NCI-H526 (cell line): ENCODE measurements at places on chromosomes 4 and X.
A peak's percentile ranks its signal among the peaks of the same experiment; 100 is the strongest.

DNA sequence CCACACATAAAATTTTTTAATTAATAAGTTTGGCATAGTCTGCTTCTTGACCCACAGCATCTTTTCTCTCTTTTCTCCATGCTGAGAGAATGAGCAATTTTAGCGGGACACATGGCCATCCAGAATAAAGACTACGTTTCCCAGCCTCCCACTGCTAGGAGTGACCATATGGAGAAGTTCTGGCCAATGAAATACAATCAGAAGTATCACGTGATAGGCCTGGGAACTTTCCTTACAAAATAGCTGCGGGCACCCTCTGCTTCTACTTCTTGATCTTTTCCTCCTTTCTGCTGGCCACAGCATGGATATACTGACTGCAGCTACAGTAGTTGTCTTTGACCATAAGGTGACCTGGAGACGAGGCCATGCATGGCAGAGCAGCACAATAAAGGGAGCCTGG lies 348.0 kb downstream of the BCOR start:
- no peak for DNase-seq

DNA sequence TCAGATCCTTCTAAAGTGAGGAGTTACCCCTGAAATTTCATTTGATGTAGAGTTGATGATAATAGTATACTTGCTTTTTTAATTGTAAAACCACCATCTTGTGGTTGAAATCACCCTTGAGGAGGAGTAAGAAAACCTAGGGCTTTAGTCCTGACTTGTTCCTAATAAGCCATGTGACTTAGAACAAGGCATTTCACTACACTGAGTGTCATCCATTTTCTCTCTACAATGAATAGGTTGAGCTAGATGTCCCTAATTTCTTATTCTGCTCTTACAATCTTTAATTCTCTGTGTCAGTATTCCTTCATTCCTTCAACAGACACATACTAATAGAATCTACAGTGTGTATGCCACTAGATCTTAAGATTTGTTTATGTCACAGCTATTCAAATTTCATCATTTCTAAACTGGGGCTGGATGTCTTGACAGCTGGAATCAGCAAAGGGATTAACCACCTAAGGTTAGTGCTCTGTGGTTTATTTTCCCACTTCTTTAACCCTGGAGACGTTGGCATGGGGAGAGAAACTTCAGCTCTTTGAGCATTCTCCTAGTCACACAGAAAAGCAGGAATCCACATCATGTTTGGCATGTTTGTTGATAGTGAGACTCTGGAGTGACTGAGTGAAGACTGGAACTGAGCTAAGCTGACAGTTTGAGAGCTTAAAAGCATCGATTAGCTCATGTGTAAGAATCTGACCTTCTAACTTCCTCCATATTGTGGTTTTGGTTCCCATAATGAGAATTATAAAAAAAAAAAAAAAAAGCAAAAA lies 246.3 kb downstream of the NDST4 start:
- no peak for DNase-seq

- no peak for DNase-seq
Measured at GRCh38 chrX:19674041-19674789, 158.9 kb upstream of the MAP3K15 start.

- DNase-seq = no peak
Measured at GRCh38 chr4:31375936-31376335, 655.8 kb downstream of the PCDH7 start.

- no peak for DNase-seq
Measured at GRCh38 chrX:97751735-97752134, 868.0 kb downstream of the RPA4 start.

DNA sequence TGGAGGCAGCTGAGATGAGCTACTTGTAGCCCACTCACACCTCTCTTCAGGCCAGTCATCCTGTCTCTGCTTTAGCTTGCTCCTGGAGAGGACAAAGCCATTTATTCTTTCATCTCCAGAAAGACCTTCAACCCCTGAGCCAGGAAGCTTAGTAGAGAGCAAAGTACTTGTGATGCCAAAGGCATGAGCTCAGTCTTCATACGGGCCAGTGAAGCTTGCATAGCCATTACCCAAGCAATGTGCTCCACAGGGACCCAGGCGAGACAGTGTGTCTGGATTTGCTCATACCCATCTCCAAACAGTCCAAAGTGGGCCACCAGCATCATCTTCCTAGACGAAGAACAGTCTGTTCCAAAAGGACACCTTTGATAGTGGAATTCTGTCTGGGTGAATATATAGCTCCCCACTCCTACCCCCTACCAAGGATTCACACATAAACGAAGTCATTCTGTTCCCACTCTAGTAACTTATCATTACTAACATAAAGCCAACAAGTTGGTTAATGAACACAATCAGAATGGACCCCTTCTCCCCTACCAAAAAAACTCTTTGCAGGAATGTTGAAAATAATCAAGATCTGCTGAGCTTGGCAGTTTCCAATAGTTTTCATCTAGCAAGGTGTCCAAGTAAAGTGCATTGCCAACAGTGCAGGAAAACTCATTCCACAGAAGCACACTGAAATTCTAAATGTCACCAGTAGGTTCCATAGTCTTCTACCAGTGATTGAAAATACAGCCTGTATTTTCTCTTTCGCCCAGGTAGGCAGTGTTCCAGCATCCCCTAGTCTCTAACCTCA lies 6.7 kb downstream of the TNMD start:
- no peak for DNase-seq

GRCh38 chr4:135718019-135718418 lies 1516.4 kb upstream of the PABPC4L start:
- DNase-seq = no peak

DNA sequence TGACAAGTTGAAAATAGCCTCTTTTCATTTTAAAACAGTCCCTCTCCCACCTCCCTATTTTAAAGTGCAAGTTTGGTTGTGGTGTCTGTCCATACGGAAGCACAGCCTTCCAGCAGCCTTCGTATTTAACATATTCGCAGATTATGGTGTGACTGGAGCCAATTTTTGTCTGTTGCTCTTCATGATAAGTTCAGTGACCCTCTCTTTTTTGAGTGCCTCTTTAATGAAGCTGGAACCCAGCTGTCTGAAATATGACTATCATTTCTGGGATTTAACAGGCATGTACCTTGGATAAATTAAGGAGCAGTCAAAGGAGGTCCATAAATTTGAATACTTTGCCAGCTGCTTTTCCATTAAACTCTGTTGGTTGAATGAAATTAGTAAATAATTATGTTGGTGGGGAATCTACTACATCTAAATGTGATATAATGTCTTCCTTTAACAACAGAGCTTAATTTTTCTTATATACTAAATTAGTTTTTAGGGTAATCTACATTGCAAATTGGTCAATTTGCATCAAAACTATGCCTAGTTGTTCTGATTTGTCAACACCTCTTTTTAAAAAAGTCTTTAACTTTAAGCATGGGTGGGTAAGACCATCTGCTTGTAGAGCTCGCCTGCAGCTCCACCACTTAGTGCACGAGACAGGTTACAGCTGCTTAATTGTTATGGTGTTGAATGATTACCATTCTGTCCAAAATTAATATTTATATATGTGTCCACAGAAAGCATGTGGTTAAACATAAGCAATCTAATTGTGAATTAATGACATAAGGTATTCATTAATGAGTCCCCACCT lies 216.6 kb downstream of the DCTD start:
- DNase-seq = no peak

DNA sequence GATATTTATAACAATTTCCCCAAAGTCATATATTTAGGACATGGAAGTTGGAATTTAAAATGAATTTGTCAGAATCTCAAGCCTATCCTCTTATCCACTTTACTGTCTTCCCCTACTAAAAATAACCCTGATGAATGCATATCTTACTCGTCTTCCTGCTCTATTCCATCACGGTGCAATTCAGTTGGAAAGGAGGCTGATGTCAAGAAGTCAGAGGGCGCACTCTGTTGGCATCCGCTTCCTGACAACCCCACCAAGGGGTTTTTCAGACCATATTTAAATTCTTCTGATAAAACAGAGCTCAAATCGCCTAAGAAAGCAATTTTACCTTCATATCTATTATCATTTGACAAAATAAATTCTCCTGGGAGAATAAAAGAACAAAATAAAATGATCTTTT lies 233.5 kb downstream of the ARHGAP24 start:
- DNase-seq = no peak

DNA sequence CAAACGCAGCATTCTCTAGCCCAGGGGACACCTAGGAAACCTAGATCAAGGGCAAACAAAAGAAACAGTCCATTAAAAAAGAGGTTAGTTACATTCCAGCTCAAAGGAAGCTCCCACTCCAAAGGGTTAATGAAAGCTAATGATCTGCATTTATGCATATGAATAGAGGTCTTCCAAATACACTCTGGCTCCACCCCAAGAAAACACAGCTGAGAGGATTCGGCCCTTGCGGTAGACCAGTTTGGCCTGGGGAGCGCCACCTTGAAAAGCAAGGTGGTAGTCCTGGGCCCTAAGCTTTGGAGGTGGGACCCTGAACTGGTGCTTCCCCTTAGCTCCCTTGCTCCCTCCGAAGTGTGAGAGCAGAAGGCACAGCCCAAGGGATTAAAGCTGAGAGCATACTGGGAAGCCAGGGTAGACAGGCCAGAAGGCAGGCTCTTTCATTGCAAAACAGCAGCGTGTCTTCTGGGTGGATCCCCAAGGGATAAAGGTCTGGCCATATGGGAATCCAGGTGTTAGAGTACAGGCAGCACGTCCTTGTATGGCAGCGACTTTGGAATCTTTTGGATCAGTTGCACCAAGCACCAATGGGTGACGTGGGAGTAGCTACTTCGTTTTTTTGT lies 3.7 kb downstream of the GABRQ start:
- no peak for DNase-seq

DNA sequence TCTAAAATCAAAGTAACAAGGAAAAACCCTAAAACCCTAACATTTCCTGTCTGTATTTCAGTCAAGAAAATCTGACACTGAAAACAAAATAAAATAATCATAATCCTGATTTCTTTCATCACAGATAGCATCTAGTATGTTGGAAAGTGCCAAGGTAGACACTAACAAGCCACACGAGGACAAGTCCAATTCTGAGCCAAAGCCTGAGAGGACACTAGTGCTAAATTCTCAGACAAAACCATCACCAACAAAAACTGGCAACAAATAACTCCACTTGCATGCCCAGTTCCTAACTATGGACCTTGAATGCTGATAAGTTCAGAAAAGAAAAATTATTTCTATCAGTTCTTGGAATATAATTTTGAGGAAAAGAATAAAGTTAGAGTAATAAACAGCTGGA lies 113.7 kb downstream of the MANBA start:
- DNase-seq = no peak

- no peak for DNase-seq
Measured at GRCh38 chrX:97234471-97235081, 350.9 kb downstream of the RPA4 start.

- no peak for DNase-seq
Measured at GRCh38 chrX:41313419-41313818, 20.5 kb upstream of the DDX3X start.

DNA sequence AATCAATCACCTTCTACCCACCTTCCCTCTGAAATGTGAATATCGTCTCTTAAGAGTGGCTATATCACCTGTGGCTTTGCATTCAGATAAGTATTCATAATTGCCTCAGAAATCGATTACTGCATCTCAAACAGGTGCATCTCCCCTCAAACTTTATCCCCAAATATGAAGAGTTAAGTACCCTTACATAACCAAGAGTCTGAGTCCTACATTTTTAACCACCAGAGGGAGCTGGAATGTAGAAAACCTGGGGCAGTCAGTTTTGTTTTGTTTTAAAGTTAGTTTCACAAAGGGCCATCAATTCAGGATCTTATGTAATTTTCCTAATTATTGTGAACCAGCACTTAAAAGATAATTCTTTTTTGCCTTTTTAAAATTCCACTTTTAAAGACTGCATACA lies 5.7 kb downstream of the TCEANC start:
- DNase-seq = peak; percentile 72

DNA sequence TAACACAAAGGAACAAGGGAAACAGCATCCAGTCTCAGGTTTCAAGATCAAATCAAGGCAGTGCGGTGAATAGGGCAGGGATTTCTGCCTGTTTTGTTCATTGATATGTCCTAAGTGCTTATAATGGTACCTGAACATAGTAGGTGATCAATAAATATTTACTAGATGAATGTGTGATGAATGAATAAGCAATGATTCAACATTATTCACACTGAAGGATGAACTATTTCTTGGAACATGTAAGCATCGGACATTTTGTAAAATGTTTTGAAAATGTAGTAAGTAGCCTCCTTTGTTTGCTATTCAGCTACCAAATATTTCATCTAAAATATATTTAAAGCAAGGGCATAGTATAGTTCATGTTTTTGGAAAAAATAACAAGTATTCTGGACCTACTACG lies 67.8 kb downstream of the USP38 start:
- no peak for DNase-seq
